Stimulated activated CD8-positive, alpha-beta memory T cell treated with anti-CD3 and anti-CD28 coated beads, Interleukin-4, amount 100 ng/mL, for 24 hours (primary cell): ENCODE measurements at places on chromosomes 1 and 21.

GRCh38 chr1:20076710-20077461, 6.9 kb downstream of the PLA2G5 start:
- no peak for DNase-seq

- no peak for DNase-seq
These were observed 33.8 kb upstream of the SLC45A1 start for GRCh38 chr1:8284127-8284526.

- no peak for DNase-seq
These were observed 346.1 kb downstream of the SIPA1L2 start for GRCh38 chr1:232283864-232284263.

- DNase-seq = no peak
These were observed 89.2 kb upstream of the COL6A1 start for GRCh38 chr21:45892156-45892915.

DNA sequence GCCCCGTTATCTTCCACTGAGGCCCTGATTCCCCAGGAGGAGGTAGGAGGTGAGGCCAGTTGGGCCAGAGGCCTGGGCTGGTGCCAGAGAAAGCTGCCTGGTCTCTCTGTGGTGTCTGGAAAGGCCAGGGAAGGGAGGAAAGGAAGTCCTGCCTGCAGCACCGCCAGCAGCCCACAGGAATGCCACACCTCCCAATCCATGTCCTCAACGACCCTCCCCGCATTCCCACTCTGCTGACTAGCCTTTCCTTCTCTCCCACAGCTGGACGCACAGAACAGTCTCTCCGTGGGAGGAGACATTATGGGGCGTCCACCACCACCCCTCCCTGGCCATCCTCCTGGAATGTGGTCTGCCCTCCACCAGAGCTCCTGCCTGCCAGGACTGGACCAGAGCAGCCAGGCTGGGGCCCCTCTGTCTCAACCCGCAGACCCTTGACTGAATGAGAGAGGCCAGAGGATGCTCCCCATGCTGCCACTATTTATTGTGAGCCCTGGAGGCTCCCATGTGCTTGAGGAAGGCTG, 18.0 kb downstream of the CSF1 start:
- DNase-seq = no peak

DNA sequence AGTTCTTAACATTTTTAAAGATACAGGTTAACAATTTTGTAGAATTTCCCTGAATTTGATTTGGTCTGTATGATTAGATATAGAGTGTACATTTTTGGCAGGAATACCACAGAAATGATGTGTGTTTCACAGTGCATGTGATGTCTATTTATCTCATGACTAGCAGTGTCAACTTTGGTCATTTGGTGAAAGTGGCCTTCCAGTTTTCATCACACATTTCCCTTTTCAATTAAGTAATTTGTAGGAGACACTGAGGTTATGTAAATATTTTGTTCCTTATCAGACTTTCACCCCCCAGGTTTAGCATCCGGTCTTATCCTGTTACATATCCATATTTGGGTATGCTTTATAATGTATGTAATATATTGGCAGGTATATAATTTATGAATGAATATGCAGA, 41.8 kb downstream of the MAP3K7CL start:
- DNase-seq = no peak

GRCh38 chr1:178538192-178538916, 25.4 kb downstream of the TEX35 start:
- no peak for DNase-seq

GRCh38 chr1:3821447-3821846, 25.1 kb upstream of the LRRC47 start:
- no peak for DNase-seq

GRCh38 chr1:25992689-25993171, 5.1 kb downstream of the PAFAH2 start:
- DNase-seq = no peak

- no peak for DNase-seq
These were observed 13.2 kb downstream of the MEGF6 start for GRCh38 chr1:3598051-3598491.

DNA sequence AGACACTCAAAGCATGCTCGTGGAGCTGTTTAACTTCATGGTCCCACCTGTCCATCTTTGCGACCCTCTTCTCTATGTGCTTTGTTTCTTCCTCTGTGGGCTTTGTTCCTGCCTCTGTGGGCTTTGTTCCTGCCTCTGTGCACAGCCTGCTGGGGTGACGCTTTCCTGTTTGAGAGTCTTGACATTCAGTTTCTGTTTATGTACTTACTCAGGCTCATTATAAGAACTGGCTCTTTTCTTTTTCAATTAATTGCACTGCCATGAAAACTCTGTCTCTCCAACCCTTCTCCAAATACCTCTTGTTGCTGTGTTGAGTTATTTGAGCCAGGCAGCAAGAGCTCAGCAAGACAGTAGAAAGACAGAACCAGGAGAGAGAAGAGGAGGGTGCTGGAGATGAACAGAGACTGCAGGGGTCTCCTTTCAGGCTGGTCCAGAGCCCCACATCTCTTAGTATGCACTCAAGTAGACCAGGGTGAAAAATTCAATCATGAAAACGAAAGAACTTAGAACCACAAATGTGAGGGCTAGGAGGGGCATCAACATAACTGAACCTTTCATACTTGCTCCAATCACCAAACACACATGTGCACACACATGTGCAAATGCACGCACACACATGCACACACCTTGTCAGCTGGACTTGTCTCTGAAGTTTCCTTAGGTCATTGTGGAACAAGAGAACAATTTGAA, 88.3 kb upstream of the SGIP1 start:
- DNase-seq = peak; percentile 18

DNA sequence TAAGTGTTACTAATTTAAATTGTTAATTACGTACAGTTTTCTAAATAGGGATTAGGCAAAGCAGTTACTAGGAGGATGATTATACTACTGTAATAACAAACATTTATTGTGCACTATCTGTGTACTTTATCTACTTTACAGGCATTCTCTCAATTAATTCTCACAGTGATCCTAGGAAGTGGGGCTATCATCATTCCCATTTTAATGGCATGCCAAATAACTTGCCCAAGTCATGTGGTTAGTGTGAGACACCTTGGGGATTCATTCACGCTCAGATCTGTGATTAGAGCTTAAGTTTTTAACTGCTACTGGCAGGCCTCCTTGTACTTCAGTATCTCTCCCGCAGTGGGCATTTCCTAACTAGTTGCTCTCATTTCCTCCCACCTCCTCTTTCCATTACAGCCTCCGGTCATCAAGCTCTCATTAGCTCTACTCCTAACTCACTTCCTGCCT, 11.5 kb downstream of the PHLDA3 start:
- DNase-seq = no peak

DNA sequence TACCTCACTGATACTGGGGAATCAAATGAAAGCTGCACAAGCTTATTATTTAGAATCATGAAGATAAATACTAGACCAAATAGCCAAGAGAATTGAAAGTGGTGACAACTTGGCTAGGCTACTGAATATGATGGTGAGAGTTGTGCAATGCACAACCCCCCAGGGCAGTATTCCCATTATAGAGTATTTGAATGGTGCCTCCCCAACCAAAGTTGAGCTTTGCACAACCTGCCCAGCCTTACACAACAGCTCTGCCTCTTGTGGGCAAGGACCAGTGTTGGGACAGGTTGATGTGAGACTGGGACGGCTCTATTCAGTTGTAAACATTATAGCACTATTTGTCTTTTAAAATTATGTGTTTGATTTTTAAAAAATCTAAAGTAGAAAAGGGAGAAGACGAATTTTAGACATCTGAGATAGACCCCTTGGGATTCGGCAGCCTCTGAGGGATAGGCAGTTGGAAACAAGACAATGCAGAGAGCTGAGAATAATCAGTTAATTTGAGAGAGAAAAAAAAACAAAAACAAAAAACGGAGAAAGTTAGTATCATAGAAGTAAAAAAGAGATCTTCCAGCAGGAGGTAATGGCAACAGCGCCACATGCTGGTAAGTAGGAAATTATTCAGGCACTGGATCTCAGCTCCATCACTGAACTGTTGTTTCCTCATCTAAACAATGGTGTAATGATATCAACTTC, 91.0 kb upstream of the KCNA3 start:
- DNase-seq = no peak

GRCh38 chr1:99544328-99544727, 101.6 kb upstream of the PALMD start:
- no peak for DNase-seq

- no peak for DNase-seq
These were observed 82.3 kb upstream of the TIAM1 start for GRCh38 chr21:31426235-31426797.

- no peak for DNase-seq
These were observed 12.3 kb downstream of the ZNF436 start for GRCh38 chr1:23357138-23357908.
